Progenitor cell of endocrine pancreas (in vitro differentiated cells): ENCODE measurements at places on chromosomes 2 and 18. TPM values are rescaled to one million over a fixed set of nuclear protein-coding genes. Genes with fewer than 3 reads are reported as not detected.

DNA sequence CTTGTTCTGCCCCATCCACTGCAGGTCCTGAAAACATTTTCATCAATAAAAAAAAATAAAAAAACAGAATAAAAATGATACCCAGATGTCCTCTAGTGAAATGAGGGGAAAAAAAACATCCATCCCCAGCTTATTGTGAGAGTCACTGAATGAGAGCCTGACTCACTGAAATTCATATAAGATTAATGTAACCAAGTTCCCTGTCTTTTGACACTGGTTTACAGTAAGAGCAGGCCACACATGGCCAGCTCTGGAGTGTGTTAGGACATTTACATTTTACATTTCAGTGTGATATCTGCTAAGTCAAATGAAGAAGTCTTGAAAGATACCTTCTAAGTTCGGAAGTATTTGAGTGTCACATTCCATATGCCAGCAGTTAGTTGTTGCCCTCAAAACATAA is 21.1 kb upstream of the IL18R1 start:
- no peak for DNase-seq

- no peak for DNase-seq
These were observed 122.9 kb upstream of the KLF7 start for GRCh38 chr2:207288628-207289027.

- no peak for DNase-seq
These were observed 942 bp upstream of the ZNF236 start for GRCh38 chr18:76821356-76821874.

DNA sequence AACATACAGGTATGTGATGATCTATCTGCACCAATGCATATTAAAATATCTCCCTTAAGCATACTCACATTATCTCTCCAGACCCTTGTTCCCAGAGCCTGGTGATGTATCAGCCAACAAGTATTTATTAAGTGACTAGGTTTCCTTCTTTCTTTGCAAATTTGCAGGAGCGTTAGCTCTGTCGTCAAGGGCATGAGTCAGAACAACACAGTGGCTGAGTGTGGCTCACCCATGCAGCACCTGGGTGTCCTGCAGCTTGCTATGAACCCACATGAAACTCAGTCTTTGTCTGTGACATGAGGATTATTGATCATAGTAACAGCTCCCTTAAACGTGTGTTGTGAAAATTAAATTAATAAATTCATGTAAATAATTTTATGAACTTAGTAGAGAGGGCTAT is 96.6 kb downstream of the PIEZO2 start:
- DNase-seq = no peak

DNA sequence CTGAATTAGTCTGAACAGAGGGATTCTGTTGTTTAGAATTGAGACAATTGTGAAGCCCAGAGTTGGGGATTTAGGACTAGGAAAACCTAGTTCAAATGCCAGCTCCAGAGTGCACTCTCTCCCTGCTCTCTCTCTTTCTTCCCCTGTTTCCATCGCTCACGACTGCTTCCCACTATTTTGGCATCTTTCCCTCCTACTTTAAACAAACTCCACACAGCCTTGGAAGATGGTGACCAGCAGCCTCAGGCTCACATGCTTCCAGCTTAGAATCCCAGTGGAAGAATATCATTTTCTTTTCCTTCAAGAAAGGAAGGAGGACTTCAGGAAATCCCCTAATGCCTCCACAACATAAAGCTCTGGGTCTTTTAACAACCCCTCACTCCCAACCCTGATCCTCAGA is 6.1 kb upstream of the DNMT3A start:
- no peak for DNase-seq

GRCh38 chr2:24409700-24410556 is 49.6 kb upstream of the ITSN2 start:
- no peak for DNase-seq

GRCh38 chr2:144180131-144180530 is 339.8 kb downstream of the ZEB2 start:
- no peak for DNase-seq

DNA sequence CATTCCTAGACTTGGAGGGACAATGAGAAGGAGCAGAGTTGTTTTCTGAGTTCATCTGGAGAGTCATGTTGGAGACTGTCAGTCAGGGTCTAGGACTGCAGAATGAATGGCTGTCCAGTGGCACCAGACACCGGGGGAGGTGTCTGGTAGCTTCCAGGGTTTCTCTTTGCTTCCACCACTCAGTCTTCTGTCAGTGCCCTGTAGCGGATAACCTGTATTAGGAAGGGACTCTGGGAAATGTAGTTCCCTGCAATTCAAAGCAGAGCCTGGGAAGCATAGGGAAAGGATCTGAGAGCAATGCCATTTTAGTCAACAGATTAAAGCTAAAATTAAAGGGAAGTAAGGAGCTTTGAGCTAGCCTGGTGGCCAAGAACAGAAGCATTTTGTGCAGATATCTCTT is 257.9 kb downstream of the THSD7B start:
- no peak for DNase-seq

DNA sequence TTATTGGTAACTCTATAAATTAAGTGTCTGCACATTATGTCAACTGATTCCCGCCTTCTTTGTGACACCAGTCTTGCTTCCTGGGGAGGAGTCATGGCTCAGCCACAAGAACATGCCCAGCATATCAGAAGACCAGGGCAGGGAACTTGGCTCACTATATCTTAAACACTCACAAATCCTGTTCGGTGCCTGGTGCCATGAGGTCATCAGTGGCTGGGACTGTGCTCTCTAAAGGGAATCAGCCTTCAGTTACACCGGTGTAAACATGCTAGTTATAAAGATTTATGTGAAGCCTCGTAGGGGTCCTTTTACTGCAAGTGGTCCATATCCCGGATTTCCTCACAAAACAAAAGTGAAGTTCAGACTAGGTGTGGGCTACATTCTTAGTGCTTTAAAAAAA is 73.1 kb upstream of the ZNF521 start:
- DNase-seq = no peak

GRCh38 chr2:176171351-176172006 is 14.4 kb downstream of the HOXD3 start:
- no peak for DNase-seq

GRCh38 chr2:71538656-71539265 is 85.4 kb downstream of the DYSF start:
- no peak for DNase-seq

GRCh38 chr2:54122939-54123338 is 7.5 kb downstream of the ACYP2 start:
- no peak for DNase-seq

- no peak for DNase-seq
These were observed 520.1 kb downstream of the BCL11A start for GRCh38 chr2:60033325-60033724.

GRCh38 chr2:9738535-9739496 is 104.5 kb upstream of the TAF1B start:
- DNase-seq = no peak

The VPS54 gene
- 28.2 and 29.7 TPM in 2 replicates for total RNA-seq

The GAL3ST2 gene
- 0.51 and 0.84 TPM in 2 replicates for total RNA-seq

The KCNIP3 gene
- total RNA-seq = 4.3 and 6.3 TPM in 2 replicates

The DES gene
- not detected in 2 replicates for total RNA-seq

The REEP1 gene
- total RNA-seq = 12.0 and 14.2 TPM in 2 replicates

The IL36B gene
- not detected in 2 replicates for total RNA-seq

The TRIM43B gene
- total RNA-seq = not detected in 2 replicates

The SLC11A1 gene
- 0.33 and 0.34 TPM in 2 replicates for total RNA-seq

The CDK5R2 gene
- 5.1 and 6.2 TPM in 2 replicates for total RNA-seq

The TRIM54 gene
- not detected in 2 replicates for total RNA-seq

The PFN4 gene
- 0.55 and 1.1 TPM in 2 replicates for total RNA-seq

The DNAJC5G gene
- total RNA-seq = not detected in 2 replicates

The NXPH2 gene
- 5.3 and 5.9 TPM in 2 replicates for total RNA-seq

The ZNF385B gene
- 4.9 and 5.5 TPM in 2 replicates for total RNA-seq

The CROCC2 gene
- total RNA-seq = 0.36 and 0.40 TPM in 2 replicates
